CD8-positive, alpha-beta memory T cell (primary cell): ENCODE measurements at places on chromosomes 12 and 14. TPM values are rescaled to one million over a fixed set of nuclear protein-coding genes. Genes with fewer than 3 reads are reported as not detected.

DNA sequence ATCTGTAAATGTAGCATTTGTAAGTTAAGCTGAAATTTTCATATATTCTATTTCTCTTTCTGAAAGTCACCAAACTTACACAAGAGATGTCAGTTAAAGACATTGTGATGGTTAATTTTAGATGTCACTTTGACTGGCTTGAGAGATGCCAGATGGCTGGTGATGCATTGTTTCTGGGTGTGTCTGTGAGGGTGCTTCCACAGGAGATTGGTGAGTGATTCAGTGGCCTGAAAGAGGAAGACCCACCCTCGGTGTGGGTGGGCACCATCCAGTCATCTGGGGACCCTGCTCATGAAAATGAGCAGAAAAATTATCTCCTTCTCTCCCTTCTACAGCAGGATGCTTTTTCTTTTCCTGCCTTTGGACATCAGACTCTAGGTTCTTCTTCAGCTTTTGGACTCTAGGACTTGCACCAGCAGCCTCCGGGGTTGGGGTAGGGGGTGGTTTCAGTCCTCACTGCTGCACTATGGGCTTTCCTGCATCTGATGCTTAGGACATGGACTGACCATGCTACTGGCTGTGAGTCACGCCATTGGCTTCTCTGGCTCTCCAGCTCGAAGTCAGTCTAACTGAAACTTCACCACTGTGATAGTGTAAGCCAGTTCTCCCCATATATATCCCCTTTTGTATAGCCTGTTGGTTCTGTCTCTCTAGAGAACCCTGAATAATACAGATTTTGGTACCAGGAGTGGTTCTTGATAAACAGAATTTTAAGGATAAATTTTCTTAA is 20.9 kb downstream of the PDE6H start:
- peaks cover 24% of the 10 kb centered on the region for H3K4me1 ChIP-seq
- H3K4me3 ChIP-seq: no peak overlapping the region
- H3K36me3 ChIP-seq: no peaks in the 10 kb centered on the region

DNA sequence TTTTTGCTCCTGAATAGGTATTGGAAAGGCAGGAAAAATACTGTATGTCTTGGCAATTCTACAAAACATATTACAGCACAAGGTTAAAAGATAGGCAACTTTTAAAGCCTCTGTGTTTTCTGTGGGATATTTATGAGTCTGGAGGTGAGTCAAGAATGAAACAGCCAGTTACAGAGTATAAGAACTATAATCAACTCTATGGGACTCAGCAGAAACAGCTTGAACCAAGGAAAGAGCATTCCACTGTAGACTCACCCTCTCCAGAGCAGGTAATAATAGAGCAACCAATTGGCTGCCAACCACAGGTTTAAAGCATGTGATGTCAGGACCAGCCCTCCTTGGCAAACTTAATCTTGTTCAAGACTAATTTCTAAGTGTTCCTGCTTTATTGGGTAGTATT is 100.5 kb upstream of the MDM1 start:
- H3K27ac ChIP-seq: no peak overlapping the region
- no peaks in the 10 kb centered on the region for H3K4me1 ChIP-seq
- H3K4me3 ChIP-seq: no peak overlapping the region

The SMCO2 gene
- total RNA-seq: not detected

DNA sequence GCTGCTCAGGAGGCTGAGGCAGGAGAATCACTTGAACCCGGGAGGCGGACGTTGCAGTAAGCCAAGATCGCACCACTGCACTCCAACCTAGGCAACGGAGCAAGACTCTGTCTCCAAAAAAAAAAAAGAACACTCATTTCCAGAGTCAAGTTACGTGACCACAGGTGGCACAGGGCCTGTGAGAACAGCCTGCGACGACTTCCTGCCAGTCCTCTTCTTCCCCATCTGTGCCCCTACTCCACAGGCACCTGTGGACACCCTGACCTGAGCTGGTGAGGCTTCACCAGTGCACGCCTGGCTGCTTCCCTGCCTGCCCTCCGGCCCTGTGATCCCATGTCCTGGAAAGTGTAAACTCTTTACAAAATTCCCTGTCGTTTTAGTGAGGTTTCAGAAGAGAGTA is 77.7 kb downstream of the PPP2R5C start:
- peaks cover 24% of the 10 kb centered on the region for H3K36me3 ChIP-seq
- no peaks in the 10 kb centered on the region for H3K27me3 ChIP-seq
- H3K4me3 ChIP-seq: no peak overlapping the region
- DNase-seq: no peak

DNA sequence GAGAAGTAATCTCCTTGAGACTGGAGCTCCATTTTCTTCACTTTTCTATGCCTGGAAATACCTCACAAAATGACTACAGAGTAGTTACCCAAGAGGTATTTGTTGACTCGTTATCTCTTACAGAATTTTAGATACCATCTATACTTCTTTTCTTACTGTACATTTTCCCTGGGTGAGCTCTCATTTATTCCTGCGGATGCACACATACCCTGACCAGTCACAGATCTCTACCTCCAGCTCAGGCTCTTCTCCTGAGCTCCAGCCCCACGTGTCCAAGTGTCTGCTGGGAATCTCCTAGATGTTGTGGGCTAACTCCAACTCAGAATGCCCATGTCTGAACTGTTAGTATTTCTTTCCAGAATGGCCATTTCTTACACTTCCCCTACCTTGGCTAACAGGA is 403.1 kb downstream of the RAD51B start:
- DNase-seq: no peak
- no peaks in the 10 kb centered on the region for H3K27me3 ChIP-seq
- no peak overlapping the region for H3K4me3 ChIP-seq
- no peaks in the 10 kb centered on the region for H3K36me3 ChIP-seq
- H3K27ac ChIP-seq: no peak overlapping the region

The TRPV4 gene
- total RNA-seq: not detected

DNA sequence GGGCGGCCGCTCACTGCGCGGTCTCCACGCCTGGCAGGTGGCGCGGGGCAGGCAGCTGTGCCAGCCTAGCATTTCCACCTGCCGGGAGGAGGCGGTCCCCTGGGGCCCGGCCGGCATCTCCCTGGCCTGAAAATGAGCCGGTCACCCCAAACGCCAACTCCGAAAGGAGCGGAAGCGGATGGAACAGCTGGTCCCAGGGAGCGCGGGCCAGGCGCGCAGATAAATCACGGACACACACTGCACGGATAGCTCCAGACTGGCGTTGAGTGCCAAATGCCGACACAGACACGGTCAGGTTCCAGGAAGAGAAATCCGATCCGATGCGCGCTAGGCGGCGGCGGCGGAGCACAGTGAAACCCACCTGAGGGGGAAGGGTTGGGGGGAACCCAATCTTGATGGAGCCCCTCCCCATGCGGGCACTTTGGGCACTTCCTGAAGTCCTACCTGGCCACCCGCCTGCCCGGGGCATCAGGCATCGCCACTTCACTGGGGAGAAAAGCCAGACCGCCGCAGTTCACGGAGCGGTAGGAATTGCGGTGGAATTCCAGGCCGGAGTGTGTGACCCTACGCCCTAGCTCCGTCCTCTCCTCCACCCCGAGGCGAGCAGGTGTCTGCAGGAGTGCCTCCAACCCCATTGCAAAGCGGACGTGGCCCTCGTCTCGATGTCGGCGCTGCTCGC is 624 bp upstream of the PLEKHD1 start:
- DNase-seq: no peak
- H3K4me3 ChIP-seq: no peak overlapping the region
- H3K27ac ChIP-seq: no peak overlapping the region
- H3K4me1 ChIP-seq: no peaks in the 10 kb centered on the region
- peaks cover 4% of the 10 kb centered on the region for H3K27me3 ChIP-seq

The RERG gene
- not detected for total RNA-seq

DNA sequence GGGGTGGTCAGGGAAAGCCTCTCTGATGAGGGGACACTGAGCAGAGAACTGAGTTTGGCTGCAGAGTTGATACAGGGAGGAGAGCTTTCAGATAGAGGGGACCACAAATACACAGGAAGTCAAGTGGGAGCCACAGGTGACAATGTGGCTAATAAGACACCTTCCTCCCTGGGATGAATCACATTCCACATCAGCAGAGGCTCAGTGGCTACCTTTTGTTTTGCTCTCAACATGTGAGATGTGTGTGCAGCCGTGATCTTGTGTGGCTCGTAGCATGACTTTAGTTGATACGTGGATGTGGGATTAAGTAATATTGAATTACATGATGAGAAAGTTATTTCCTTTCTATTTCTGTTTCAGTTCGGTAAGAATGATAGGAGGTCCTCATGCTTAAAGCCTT is 7.5 kb downstream of the CRADD start:
- DNase-seq: no peak
- H3K27me3 ChIP-seq: no peaks in the 10 kb centered on the region
- H3K27ac ChIP-seq: no peak overlapping the region

DNA sequence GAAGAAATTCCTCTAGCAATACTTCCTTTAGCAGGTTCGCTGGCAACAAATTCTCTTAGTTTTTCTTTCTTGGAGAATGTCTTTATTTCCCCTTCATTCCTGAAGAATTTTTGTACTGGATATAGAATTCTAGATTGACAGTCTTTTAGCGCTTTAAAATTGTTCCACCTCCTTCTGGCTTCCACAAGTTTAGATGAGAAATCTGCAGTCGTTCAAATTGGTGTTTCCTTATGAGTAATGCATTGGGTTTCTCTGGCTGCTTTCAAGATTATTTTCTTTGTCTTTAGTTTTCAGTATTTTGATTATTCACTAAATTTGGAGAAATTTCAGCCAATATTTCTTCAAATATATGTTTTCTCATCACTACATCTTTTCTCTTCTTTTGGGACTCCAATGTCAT is 33.3 kb upstream of the FGF6 start:
- no peak overlapping the region for H3K27ac ChIP-seq
- H3K27me3 ChIP-seq: no peaks in the 10 kb centered on the region
- H3K36me3 ChIP-seq: peaks cover 3% of the 10 kb centered on the region
- DNase-seq: no peak

- no peaks in the 10 kb centered on the region for H3K36me3 ChIP-seq
- H3K4me3 ChIP-seq: no peak overlapping the region
- peaks cover 5% of the 10 kb centered on the region for H3K4me1 ChIP-seq
Measured at GRCh38 chr12:3081091-3081490, 3.9 kb downstream of the TSPAN9 start.

- no peak overlapping the region for H3K27ac ChIP-seq
- no peak overlapping the region for H3K4me3 ChIP-seq
- H3K36me3 ChIP-seq: no peaks in the 10 kb centered on the region
- no peaks in the 10 kb centered on the region for H3K4me1 ChIP-seq
Measured at GRCh38 chr12:26696613-26697092, 136.3 kb downstream of the ITPR2 start.

DNA sequence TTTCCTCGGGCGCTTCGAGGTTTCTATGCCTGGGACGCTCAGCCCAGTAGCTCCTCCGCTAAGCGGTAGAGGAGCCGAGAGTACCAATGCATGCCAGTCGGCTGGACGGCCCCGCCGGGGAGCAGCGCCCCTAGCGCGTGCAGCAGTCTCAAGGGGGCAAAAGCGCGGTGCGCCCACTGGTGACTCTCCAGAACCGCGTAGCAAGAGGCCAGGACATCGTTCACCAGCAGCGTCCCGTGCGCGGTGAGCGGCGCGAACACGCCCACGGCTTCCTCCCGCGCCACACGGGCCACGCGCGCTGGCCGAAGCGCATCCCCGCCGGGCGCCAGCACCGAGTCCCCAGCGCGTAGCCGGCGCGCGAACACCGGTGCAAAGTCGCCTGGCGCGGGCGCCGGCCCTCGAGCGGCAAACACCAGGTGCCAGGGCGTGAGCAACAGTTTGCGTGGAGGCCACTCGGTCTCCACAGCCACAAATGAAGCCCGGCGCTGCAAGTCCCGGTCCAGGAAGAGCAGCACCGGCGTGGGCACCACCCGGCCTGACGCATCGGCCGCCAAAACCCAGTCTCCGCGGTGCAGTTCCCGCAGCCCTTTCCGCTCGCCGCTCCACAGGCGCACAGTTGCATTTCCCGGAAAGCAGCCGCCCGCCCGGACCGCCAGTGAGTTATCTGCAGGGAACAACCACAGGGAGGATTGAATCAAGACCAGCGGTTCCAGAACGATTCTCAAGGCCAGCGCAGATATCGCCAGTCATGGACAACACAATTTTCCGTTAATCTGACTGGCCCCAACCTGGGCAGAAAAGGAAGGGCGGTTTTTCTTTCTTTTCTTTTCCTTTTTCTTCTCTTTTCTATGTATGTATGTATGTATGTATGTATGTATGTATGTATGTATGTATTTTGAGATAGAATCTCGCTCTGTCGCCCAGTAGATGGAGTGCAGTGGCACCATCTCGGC is 4.5 kb downstream of the DHH start:
- H3K4me3 ChIP-seq: peak overlapping the region; percentile 43
- H3K36me3 ChIP-seq: no peaks in the 10 kb centered on the region
- H3K4me1 ChIP-seq: peaks cover 59% of the 10 kb centered on the region
